ENCODE measurements at places on chromosomes 1 and 21.

DNA sequence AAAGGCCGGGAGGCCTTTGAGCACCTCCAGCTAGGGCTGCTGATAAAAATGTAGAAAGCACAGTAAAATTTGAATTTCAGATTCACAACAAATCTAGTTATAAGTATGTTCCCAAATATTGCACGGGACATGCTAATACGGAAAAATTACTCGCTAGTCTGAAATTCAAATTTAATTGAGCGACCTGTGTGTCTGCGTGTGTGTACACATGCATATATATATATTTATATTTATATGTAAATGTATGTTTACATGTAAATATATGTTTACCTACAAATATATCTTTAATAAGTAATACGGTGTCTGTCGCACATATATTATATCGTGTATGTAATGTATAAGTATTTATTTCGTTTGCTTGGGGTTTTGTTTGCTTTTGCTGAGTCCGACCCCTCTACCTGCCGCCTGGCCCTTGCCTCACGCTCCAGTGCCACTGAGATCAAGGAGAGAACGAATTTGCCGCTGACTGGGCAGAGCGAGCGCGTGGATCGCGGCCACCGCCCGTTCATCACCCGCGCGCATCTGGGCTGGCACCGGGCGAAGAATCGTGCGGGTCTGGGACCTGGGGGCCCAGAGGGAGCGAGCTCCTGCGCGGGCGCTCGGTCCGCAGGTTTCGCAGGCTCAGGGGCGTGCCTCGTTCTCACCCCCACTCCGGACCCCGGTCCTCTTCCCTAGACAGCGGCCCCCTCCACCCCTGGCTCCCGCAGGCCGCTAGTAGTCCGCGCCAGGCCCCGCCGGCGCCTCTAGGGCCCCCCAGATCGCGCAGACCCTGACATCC is 534 bp upstream of the WRAP73 start:
- DNase-seq = no peak

GRCh38 chr1:47978486-47978885 is 18.7 kb downstream of the TRABD2B start:
- DNase-seq = no peak

DNA sequence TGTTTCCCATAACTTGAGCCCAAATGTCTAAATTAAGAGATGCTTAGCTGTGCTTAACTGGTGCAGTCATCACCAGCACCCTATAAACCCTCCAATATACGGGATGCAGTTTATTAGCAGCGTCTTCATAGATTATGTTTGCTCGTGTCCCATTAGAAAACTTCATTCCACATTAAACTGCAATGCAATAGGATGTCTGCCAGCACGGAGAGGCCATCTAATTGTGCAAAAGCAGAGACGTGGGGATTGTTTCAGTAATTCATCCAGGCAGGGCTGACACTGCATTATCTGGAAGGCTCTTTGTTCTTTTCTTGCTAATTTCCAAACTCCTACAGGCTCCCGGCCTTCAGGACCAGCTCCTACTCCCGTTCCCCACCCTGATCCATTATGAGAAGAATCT is 89.5 kb downstream of the CSMD2 start:
- no peak for DNase-seq

DNA sequence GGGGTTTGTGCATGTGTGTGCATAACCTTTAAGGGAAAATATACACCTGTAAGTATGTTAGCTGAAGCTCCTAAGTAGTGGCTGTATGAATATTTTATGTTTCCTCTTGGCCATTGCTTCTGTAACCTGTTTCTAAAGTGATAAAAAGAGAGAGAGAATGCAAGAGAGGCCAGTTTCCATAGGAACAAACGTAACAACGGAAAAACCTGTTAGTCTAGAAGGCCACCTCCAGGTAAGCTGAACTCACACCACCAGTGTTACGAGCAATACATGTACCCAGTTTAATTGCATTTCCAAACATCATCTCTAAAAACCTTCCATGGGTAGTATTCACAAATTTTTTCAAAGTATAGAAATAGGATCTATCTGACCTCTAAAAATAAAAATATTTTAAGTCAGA is 63.1 kb downstream of the PLPPR4 start:
- DNase-seq = no peak

DNA sequence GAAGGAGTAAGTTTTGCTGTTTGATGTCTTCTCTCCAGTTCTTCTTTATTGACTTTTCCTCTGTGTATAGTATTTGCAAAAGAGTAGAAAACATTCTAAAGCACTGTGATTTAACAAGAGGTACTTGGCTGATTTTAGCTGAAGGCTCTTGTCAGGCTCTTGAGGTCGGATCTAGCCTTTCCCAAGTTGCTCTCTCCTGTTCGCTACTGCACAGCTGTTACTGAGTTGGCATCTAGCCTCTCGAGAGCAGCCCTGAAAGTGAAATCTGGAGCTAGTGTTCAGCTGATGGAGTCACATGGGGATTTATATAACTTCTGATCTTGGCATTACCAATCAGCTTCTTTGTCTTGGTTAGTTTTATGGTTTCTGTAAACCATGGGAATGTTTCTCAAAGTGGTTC is 193.1 kb downstream of the RYR2 start:
- no peak for DNase-seq

DNA sequence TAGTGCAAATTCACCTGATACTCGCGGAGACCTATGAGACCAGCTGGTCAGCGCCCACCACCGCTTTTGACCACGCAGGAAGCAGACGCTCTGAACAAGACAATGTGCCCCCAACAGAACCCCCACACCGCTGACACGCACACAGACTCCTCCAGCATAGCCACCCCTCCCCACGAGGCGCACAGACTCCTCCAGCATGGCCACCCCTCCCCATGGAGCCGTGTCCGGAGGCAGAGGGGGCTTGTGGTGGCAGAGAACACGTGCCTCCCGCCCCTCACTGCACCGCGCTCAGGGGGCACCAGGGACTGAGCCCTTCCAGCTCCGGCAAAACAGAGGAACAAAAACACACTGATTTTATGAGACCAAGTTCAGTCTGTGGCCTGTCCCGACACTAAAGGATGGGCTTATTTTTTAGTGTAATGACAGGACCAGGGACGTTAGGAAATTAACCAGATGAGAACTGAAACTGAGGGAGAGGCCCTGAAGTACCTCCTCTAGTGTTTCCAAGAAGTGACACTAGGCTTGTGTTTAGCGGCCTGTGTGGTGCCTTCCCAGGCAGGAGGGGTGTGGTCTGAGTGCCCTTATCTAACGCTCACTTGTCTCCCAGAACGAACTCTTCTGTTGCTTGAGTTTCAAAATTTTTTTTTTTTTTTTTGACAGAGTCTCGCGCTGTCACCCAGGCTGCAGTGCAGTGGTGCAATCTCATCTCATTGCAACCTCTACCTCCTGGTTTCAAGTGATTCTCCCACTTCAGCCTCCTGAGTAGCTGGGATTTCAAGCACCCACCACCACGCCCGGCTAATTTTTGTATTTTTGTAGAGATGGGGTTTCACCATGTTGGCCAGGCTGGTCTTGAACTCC is 10.0 kb upstream of the AGPAT3 start:
- no peak for DNase-seq

- no peak for DNase-seq
These were observed 102.2 kb downstream of the PHTF1 start for GRCh38 chr1:113657126-113657525.

GRCh38 chr1:96565546-96565945 is 156.0 kb upstream of the PTBP2 start:
- no peak for DNase-seq

DNA sequence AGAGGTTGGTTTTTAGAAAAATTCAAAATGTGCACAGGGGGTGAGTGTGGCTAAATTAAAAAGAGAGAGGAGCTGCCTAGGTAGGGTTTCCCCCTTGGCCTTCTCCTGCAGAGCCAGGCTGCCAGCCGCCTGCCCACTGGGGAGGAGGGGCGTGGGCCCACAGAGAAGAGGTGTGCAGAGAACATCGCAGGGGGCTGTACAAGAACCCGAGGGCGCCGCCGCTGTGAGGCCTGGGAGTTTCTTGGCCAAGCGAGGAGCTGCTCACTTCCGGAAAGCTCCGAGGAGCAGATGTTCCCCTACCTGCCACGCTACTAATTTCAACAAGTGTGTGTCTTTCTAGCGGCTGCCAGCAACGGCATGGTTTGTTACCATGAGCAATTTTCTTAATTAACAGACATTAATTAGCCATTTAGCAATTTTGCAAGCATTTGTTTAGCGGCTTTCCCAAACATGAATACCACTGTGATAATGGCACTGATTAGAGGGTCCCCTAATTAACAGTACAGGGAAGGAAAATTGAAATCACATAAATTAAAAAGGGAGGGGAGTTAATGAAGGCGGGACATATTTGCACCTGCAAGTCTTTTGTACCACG is 59.7 kb downstream of the MRPL37 start:
- DNase-seq = no peak

GRCh38 chr1:86741947-86742572 is 37.7 kb downstream of the SH3GLB1 start:
- peak; percentile 58 for DNase-seq

GRCh38 chr1:30054126-30054525 is 669.3 kb downstream of the MATN1 start:
- DNase-seq = no peak

DNA sequence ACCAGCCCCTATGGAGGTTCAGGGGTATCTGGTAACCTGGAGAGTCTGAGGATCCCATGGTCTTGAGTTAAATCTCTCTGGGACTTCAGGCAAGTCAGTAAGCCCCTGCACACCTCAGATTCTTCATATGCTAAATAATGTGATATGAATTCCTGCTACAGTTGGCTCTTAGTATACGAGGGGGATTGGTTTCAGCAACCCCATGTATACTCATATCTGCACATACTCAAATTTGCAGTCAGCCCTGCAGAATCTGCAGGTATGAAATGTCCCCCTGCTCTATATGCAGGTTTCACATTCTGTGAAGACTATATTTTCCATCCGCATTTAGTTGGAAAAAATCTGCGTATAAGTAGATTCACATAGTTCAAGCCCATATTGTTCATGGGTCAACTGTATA is 136.6 kb downstream of the TOMM20 start:
- no peak for DNase-seq

DNA sequence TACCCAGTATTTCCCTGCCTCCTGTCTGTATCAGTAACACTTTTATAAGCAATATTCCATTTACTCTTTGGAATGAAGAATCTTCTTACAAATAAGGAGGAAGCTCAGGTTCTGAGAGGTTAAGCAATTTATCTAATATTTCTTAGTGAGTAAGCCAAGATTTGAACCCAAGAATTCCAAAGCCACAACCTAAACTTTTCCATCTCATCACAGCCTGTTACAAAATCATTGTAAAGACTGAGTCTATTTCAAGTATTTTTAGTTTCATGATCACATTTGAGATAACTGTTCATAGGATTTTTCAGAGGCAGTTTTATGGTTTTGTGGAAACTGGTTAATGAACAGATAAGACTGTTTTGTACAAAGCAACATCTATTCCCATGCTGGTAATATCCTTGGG is 29.8 kb upstream of the HHAT start:
- no peak for DNase-seq

DNA sequence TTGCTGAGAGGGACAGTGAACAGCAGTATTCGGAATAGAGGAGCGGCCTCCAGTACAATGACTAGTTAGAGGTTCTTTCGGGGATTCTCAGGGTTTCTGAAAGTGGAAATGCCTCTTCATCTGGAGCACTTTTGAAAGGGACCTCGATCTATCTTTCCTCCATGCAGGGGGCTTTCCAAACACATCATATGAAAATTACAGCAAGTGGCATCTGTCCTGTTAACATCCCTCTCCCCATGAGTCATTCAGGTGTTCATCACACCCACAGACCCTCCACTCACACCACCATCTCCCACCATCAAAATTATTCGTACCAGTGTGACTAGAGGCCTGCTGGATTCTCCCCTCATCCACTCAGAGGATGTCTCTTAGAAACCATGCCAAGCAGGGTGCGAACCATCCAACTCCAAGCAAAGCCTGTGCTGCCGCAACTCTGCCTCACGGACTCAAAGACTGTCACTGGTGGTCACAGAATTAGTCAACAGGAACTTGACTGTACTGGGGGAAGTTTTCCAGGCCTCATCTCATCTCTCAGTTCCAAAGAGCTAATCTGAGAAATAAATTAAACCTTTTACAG is 211.1 kb downstream of the MRPL39 start:
- DNase-seq = no peak

GRCh38 chr1:96918406-96918805 is 196.8 kb downstream of the PTBP2 start:
- DNase-seq = no peak

- no peak for DNase-seq
These were observed 28.0 kb upstream of the H3-3A start for GRCh38 chr1:226034482-226034881.
